A549 (cell line): ENCODE measurements at places on chromosomes 4 and X.
A peak's percentile ranks its signal among the peaks of the same experiment; 100 is the strongest.

DNA sequence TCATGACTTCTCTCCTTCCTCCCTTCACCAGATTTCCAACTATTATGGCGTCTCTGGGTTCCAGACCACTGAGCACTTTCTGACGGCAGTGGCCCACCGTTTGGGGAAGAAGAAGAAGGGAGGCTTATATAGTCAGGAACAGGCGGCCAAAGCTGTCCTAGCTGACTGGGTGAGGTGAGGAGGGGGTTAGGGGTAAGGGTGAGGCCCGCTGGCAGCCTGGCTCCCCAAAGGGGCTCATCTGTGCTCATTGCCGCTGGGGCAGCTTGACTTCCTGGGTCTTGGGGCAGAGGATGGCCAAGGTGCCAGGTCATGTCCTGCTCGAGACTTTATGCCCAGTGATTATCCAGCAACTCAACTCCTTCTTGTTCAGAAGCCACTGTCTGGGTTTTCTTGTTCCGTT lies 21.8 kb downstream of the GNL3L start:
- no peak for DNase-seq

GRCh38 chrX:2690856-2691542 lies at the start of gene CD99:
TSS of gene CD99 (plus strand) at chrX:2691295. CDS start at chrX:2691361, 66 bp downstream.
- DNase-seq = peak; percentile 83

DNA sequence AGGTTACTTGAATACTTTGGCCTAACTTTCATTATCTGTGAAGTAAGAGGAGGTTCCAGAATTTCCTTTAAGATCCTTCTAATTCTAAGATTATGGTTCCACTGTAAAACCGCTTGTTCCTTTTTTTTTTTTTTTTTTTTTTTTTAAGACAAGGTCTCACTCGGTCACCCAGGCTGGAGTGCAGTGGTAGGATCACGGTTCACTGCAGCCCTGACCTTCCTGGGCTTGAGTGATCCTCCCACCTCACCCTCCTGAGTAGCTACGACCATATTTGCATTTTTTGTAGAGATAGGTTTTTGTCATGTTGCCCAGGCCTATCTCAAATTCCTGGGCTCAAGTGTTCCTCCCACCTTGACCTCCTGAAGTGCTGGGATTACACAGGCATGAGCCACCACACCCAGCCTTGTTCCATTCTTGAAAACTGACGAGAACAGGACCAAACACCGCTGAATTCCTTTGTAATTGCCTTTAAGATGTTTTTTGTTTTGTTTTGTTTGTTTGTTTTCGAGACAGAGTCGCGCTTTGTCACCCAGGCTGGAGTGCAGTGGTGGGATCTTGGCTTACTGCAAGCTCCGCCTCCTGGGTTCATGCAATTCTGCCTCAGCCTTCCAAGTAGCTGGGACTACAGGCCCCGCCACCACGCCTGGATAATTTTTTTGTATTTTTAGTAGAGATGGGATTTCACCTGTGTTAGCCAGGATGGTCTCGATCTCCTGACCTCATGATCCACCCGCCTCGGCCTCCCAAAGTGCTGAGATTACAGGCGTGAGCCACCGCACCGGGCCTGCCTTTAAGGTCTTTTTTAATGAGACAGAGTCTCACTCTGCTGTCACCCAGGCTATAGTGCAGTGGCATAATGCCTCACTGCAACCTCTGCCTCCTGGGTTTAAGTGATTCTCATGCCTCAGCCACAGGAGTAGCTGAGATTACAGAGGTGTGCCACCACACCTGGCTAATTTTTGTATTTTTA lies 6.8 kb downstream of the PDS5A start:
- no peak for DNase-seq

- no peak for DNase-seq
These were observed 6.4 kb upstream of the FRMPD3 start for GRCh38 chrX:107442914-107443527.

DNA sequence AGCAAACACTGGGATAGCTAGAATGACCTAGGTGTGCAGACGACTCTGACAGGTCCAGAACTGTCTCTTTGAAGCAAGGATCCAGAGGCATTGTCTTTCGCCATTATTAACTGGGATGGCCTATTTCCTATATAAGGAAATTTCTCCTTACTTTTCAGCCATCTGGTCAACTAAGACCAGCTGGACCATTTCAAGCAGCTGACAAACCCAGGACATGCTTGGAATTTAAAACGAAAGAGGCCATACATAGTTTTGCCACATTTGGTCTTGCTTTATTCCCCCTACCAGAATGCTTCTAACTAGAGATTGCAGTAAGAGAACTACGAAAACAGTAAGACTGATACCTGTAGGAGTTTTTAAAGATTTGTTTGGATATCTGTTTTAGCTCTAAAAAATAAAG lies 87.0 kb downstream of the GLRA2 start:
- no peak for DNase-seq

GRCh38 chr4:132264176-132264575 lies 884.9 kb upstream of the PCDH10 start:
- no peak for DNase-seq
